ENCODE measurements at places on chromosomes 13 and 19.
A peak's percentile ranks its signal among the peaks of the same experiment; 100 is the strongest.

DNA sequence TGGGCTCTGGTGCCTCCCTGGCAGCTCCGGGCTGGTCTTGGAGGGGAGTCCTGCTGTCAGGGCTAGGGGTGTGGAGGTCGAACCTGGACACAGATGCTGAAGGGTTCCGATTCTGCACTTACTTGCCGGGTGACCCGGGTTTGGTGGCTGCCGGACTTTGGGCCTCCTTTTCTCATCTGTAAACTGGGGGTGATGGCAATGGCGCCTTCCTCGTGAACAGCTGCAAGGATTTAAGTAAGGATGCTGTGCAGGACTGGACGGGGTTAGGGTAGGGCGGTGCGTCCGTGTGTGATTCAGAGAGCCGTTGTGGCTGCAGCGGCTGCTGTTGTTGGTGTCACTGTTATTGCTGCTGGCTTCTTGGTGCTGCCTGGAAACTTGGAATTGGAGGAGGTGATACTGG lies 2.4 kb downstream of the HPN start:
- no peak for DNase-seq

DNA sequence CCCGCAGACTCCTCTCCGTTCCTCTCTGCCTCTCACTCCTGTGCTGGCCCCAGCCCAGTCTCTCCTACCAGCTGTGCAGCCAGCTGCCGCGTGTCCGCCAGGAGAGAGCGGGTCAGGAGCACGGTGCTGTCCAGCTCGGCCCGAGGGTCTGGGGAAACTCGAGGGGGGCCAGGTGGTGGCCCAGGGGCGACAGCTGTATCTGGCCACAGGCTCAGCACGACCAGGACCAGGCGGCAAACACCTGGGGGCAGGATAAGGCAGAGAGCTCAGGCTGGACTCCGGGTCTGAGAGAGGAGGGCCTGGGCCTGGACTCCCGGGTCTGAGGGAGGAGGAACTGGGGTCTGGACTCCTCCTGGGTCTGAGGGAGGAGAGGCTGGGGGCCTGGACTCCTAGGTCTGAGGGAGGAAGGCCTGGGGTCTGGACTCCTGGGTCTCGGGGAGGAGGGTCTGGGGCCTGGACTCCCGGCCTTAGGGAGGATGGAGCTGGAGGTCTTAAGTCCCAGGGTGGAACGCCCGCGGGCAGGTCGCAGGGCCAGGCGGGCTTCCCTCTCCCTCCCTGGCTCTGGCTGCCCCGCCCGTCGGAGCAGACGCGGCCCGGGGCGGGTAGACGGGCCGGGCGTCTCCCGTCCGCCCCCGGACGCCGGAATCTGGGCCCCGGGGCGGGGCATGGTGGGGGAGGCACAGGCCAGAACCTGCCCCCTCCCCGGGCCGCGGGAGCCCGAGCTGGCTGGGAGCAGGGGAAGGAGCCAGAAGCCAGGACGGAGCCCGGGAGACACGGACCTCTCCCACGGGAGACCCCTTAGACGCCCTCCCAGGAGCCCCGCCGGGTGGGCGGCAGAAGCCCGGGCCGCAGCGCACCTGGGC lies 1.3 kb downstream of the IL11 start:
- no peak for DNase-seq

GRCh38 chr13:111335298-111335697 lies 14.9 kb downstream of the TEX29 start:
- no peak for DNase-seq

DNA sequence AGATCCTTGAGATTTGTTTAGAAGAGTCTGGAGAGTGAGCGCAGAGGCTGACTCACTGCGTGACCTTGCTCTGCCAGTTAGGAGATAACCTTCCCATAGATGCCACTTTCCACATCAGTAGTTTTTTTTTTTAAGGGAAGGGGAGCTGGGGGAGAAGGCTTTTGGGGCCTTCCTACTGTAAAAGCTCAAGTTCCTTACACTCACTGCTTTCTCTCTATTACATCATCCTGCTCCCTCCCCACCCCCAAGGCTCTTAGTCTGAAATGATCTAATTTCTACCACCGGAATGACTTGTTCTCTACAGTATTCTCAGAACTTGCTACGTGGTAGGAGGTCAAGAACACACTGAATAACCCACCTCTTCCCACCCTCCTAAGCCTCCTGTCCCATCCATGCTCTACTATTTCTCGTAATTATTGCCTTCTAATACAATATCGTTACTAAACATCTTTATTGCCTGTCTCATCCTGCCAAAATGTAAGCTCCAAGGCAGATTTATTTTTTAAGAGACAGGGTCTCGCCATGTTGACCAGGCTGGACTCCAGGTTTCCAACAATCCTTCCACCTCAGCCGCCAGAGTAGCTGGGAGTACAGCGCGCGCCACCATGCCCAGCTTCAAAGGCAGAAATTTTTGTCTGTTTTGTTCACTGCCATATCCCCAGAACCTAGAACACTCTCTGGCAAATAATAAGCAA lies 1.2 kb downstream of the LONP1 start:
- peak; percentile 79 for DNase-seq

DNA sequence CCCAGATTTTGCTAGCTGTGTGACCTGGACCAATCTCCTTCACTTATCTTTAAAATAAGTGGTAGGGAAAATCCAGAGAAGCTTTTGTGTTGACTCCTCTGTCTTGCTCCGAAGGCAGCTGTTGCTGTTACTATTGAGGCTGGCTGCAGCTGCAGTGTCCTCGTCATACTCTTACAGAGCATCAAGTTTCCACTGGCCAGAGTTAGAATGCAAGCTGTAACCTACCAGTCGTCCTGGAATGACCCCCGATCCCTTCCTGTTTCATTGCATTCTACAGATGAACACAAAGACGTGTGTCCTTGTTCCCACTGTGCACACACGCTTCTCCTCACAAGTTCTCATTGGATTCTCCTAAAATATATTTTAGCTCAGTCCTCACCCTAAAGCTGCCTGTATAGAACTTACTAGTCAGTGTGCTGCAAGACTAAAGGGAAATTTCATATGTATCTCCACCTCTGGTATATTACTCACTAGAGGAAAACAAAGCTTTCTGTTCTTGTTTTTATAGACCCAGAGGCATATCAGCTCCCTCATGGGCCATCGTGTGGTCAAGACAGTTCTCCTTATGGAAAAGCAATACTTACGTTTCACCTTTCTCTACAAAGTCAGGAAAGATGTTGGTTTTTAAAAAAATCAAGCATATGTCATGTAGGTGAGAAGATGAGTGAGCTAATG lies 589.8 kb downstream of the LMO7 start:
- no peak for DNase-seq

DNA sequence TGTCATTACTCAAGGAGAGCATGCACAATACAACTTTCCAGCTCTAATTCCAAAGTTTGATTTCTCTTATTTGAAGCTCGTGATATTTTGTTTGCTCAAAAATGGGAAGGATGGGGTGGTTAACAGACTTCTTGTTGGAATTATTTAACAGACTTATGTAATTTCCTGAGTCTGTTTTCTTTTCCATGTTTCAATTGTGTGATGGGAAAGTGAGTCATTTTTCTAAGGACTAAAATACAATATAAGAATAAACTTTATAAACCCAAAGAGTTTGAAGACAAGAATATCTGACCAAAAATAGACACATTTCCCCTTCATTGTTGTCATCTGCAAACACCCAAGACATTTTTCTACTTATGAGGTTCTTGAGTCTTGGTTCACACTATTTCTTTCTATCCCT lies 211.8 kb upstream of the SLITRK5 start:
- DNase-seq: no peak

All from hematopoietic multipotent progenitor cell treated with erythropoietin and hydrocortisone succinate and interleukin-3 and kit ligand, for 4 days (in vitro differentiated cells).